ENCODE measurements at places on chromosomes 3 and 15.

GRCh38 chr3:51874889-51875288, 512 bp downstream of the IQCF5 start:
- no peak overlapping the region for H3K27ac ChIP-seq
- H3K4me1 ChIP-seq, result peaks cover 2% of the 10 kb centered on the region
- H3K36me3 ChIP-seq, result no peaks in the 10 kb centered on the region
- H3K4me3 ChIP-seq, result no peak overlapping the region

- H3K4me1 ChIP-seq, result no peaks in the 10 kb centered on the region
- no peak overlapping the region for H3K4me3 ChIP-seq
- H3K36me3 ChIP-seq, result no peaks in the 10 kb centered on the region
- no peak overlapping the region for H3K27ac ChIP-seq
- DNase-seq, result no peak
These were observed 231.2 kb upstream of the TPRG1 start for GRCh38 chr3:188940573-188940932.

DNA sequence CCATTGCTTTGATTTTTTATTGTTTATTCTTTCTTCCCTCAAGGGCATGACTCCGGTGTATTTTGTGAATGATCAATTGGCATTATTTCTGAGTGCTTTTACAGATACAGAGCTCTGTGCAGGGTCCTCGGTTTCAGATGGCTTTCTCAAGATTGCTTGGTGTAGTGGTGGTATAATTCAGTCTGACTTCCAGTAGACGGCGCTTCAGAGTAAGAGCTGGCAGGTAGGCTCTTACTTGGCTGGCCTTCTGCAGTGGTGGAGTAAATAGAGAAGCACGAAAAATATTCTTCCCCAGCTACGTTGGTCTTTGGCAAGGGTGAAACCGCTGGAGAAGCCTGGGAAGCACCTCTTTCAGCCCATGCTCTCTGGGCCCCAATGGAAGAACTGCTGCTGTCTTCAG, 723.0 kb upstream of the BCHE start:
- H3K27ac ChIP-seq, result no peak overlapping the region
- no peak for DNase-seq
- H3K4me1 ChIP-seq, result no peaks in the 10 kb centered on the region
- H3K27me3 ChIP-seq, result no peaks in the 10 kb centered on the region

GRCh38 chr3:129276385-129276784, 2.3 kb upstream of the HMCES start:
- peak; percentile 35 for DNase-seq
- peaks cover 43% of the 10 kb centered on the region for H3K4me1 ChIP-seq
- peaks cover 59% of the 10 kb centered on the region for H3K36me3 ChIP-seq
- H3K27ac ChIP-seq, result peak overlapping the region; percentile 39

- H3K4me3 ChIP-seq, result no peak overlapping the region
- H3K36me3 ChIP-seq, result no peaks in the 10 kb centered on the region
- peaks cover 7% of the 10 kb centered on the region for H3K4me1 ChIP-seq
- no peak overlapping the region for H3K27ac ChIP-seq
- no peaks in the 10 kb centered on the region for H3K27me3 ChIP-seq
These were observed 19.7 kb downstream of the ACAA1 start for GRCh38 chr3:38117163-38117716.

GRCh38 chr15:42138968-42139386, 17.5 kb downstream of the PLA2G4F start:
- H3K27ac ChIP-seq, result no peak overlapping the region
- H3K27me3 ChIP-seq, result peaks cover 2% of the 10 kb centered on the region
- no peaks in the 10 kb centered on the region for H3K4me1 ChIP-seq
- H3K36me3 ChIP-seq, result no peaks in the 10 kb centered on the region

DNA sequence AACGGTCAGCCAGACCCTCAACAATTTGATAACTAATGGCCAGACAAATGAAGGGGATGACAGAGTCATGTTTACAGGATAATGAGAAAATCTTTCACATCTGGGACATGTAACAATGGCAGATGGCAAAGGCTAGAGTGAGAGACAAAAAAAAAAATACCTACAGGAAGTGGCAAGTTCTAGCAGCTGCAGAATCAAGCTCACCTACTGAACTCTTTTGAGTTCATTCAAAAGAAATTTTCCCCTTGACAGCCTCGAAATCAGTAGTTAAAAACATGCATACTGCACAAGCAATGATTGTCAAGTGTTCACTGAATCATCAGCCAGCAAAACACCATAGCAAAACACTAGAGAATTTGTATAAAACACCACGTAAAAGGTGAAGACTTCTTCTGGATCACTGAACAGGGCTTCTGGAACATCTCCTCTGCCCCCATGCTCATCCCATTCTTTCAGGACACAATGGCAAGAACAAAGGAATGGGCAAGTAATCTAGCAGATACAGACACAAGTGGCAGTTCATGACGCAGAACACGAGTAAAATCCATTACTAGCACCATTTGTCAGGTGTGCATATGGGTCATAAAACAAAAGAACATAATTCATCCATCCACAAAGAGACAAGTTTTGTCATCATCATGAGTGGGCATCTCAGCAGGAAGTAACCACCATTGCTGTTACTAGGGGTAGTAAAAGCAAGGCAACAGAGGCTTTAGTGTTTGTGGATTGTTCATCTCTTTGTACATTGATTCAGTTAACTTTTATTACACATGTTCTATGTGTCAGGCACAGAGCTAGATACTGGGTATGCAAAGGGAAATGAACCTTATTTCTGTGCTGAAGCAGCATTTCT, 13.8 kb upstream of the KCNMB2 start:
- H3K36me3 ChIP-seq, result no peaks in the 10 kb centered on the region
- no peak for DNase-seq
- H3K27me3 ChIP-seq, result peaks cover 2% of the 10 kb centered on the region

- peaks cover 39% of the 10 kb centered on the region for H3K27me3 ChIP-seq
- no peak for DNase-seq
- H3K36me3 ChIP-seq, result no peaks in the 10 kb centered on the region
These were observed 298.9 kb upstream of the NR2F2 start for GRCh38 chr15:96031426-96032110.

- H3K27me3 ChIP-seq, result peaks cover 5% of the 10 kb centered on the region
- H3K36me3 ChIP-seq, result no peaks in the 10 kb centered on the region
- H3K4me3 ChIP-seq, result no peak overlapping the region
- no peak for DNase-seq
- H3K4me1 ChIP-seq, result peaks cover 10% of the 10 kb centered on the region
- no peak overlapping the region for H3K27ac ChIP-seq
These were observed 108.0 kb downstream of the SERPINI1 start for GRCh38 chr3:167843481-167843880.

DNA sequence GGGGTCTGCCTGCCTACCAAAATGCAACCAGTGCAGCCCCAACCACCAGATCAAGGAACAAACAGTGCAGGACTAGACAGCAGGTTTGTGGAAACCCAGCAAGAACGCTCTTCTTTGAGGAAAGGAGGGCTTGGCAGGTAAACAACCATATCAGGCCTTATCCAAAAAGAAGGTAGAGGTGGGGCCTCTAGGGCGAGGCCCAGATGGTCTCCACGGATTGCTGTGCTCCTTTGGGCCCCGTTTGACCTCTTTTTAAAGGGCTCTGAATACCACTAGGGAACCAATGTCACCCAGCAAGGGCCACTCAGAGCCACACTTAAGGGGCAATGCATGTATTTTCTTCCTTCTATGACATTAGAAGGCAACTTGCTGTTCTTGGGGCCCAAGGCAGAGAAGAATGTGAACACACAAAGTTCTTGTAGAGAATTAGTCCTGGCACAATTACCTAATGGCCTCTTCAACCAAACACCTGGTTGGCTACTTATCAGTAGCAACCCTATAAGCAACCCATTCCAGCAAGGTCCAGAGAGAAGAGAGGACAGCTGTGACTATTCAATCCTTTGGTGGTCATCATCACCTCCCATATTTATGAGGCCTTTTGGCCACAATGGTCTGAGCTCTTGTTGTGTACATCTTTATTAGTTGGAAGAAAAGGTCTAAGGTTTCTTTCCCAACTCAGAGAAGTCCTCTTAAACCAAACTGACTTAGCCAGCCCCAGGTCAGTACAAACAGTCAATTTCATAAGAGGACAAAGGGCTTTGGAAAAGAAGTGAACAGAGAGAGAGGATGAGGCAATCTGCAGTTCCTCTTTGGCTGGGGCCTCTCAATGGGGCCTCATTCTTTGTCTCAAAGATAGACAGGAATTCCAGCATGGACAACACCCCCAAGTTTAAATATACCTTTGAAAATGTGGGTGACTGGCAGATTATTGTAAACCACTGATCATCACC, 36.0 kb downstream of the FOXP1 start:
- H3K4me3 ChIP-seq, result no peak overlapping the region
- H3K27me3 ChIP-seq, result no peaks in the 10 kb centered on the region
- no peak overlapping the region for H3K27ac ChIP-seq
- H3K36me3 ChIP-seq, result peaks cover 1% of the 10 kb centered on the region
- H3K4me1 ChIP-seq, result peaks cover 23% of the 10 kb centered on the region

DNA sequence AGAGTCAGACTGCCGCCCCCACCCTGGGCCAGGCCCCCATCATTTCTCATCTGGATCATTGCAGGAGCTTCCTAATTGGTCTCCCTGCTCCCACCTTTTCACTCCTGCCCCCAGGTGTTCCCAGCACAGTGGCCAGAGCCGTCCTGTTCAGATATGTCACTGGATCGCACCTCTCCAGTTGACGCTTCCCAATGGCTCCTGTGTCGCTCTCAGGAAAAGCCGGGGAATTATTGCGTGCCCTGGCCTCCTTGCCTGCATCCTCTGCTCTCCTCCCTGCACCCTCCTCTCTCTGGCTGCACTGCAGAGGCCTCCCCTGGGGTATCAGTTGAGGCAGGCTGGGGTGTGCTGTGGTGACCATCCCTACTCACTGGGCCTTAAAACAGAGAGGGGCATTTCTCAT, 25.5 kb upstream of the CYP11A1 start:
- H3K4me1 ChIP-seq, result peaks cover 93% of the 10 kb centered on the region
- no peak overlapping the region for H3K4me3 ChIP-seq
- peaks cover 16% of the 10 kb centered on the region for H3K36me3 ChIP-seq
- H3K27ac ChIP-seq, result peak overlapping the region; percentile 89
- no peaks in the 10 kb centered on the region for H3K27me3 ChIP-seq
- DNase-seq, result no peak

DNA sequence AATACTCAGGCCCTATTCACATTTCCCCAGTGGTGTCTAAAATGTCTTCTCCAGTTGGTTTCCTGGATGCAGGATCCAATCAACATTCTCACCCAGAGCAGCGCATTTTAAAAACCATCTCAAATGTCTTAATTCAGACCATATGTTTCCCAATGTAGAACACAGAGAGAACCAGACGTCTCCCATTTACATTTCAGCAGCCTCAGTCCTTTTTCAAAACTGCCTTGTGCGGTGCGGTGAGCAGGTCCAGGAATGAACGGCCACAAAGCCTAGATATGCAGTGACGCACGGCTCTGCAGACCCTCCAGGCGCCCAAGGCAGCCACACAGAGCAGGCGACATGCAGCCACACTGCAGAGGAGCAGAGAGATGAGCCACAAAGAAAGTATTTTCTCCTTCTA, 66.1 kb upstream of the MEX3B start:
- no peaks in the 10 kb centered on the region for H3K27me3 ChIP-seq
- H3K36me3 ChIP-seq, result no peaks in the 10 kb centered on the region
- no peaks in the 10 kb centered on the region for H3K4me1 ChIP-seq
- no peak overlapping the region for H3K4me3 ChIP-seq

DNA sequence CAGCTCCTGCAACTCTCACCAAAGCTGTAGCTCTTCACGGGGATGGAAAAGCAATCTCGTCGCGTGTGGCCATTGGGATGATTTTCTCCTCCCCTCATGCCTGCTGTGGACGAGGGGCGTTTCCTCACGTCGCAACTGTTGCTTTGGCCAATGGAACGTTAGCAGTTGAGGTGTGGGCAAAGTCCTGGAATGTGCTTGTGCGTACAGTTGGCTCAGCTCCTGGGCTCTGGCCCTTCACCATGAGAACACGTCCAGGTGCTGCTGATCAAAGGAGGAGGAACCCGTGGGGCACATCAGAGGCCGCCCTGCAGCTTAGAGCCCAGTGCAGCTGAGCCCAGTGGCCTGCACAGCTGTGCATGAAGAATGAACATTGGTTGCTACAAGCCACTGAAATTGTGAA, 186.1 kb downstream of the TJP1 start:
- H3K4me1 ChIP-seq, result no peaks in the 10 kb centered on the region
- peaks cover 6% of the 10 kb centered on the region for H3K27me3 ChIP-seq
- no peak for DNase-seq

DNA sequence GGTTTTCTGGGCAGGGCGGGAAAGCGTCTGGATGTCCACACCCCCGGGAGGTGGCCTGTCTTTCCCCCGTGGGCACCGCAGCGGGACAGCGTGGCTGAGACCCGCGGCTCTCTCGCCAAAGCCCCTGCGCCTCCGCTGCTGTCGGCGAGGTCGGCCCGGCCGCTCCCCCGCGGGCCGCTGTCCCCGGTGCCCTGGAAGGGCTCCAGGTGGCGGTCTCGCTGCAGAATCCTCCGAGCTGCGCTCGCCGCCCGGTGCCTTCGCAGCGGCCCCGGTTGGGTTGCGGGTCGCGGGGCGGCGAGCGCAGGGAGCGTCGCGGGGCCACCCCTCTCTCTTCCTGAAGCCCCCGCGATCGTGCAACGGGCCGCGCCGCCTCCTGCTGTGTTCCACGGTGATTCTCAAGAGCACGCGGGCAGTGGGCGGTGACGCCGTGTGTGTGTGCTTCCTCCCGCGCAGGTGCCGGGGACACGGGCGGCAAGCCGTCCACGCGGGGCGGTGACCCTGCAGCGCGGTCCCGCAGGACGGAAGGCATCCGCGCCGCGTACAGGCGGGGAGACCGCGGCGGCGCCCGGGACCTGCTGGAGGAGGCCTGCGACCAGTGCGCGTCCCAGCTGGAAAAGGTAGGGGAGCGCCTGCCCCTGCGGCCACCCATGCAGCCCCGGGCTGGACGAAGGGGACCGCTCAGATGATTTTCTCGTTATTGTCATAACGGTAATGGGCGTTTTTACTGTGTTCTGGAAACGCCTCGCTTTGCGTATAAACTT, 54.4 kb downstream of the LRRK1 start:
- peaks cover 51% of the 10 kb centered on the region for H3K27me3 ChIP-seq
- no peaks in the 10 kb centered on the region for H3K4me1 ChIP-seq
- no peak overlapping the region for H3K4me3 ChIP-seq
- DNase-seq, result no peak

- no peak for DNase-seq
- no peaks in the 10 kb centered on the region for H3K36me3 ChIP-seq
- no peak overlapping the region for H3K4me3 ChIP-seq
- no peaks in the 10 kb centered on the region for H3K27me3 ChIP-seq
- no peak overlapping the region for H3K27ac ChIP-seq
These were observed 53.3 kb downstream of the ZNF385D start for GRCh38 chr3:21697707-21698106.
